T-helper 2 cell (primary cell): ENCODE measurements at places on chromosomes 7 and 10.

DNA sequence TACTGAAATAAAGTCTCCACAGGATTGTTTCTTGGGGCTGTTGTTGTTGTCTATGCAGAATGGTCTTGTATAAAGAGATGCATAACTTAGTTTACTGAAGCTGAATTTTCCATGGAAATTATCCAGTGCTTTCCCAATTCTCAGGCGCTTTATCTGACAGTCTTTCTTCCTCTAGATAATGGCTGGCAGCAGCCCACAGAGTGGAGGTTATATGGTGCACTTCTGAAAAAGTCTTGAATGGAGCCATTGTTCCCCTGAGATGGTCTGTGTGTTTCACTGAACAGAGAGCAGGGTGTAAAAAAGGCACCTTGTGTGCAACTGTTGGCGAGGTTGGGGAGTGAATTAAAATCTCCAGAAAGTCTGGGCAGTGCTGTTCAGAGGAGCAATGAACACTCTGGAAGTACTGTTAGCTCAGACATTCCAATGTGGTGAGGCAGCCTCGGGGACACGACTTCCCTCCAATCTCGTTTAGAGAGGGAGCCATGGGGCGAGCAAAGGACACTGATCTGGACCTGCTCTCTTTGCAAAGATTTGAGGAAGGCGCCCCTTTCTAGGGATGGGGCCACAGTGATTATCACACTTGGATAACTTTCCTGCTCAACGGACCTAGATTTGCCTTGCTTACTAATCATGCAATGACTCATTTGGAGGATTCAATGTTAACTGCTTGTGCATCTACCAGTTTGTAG, 2.0 kb upstream of the PLCE1 start:
- DNase-seq: no peak

DNA sequence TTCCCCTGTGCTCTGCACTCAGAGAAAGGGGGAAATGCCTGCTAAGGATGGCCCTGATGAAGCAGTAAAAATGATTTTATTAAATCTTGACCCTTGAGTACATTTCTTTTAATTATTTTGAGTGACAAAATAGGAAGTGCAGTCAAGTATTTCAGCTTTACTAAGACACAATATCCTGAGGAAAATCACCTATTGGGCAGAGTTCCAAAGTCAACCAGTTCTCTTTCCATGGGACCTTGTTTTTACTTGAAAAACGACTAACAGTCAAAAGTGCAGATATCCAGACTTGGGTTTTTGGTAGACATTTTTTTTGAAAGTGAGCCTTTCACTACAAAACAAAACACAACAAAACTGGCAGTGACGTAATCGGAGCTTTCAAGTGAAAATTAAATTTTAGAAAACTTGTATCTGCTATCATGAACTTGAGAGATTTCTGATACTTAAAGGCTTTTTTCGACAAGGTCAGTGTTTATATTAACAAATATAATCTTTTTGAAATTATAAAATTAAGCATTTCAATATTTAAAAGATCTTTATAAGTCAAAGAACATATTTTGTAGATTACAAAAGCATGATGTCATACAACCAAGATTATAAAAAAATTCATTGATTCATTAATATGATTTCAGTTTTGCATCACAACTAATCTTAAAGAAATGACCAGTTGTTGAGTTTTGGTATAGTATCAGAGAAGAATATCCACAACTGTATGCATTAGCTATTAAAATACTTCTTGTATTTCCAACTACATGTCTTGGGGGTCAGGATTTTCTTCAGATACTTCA, 513.8 kb upstream of the AKR1E2 start:
- no peak for DNase-seq

DNA sequence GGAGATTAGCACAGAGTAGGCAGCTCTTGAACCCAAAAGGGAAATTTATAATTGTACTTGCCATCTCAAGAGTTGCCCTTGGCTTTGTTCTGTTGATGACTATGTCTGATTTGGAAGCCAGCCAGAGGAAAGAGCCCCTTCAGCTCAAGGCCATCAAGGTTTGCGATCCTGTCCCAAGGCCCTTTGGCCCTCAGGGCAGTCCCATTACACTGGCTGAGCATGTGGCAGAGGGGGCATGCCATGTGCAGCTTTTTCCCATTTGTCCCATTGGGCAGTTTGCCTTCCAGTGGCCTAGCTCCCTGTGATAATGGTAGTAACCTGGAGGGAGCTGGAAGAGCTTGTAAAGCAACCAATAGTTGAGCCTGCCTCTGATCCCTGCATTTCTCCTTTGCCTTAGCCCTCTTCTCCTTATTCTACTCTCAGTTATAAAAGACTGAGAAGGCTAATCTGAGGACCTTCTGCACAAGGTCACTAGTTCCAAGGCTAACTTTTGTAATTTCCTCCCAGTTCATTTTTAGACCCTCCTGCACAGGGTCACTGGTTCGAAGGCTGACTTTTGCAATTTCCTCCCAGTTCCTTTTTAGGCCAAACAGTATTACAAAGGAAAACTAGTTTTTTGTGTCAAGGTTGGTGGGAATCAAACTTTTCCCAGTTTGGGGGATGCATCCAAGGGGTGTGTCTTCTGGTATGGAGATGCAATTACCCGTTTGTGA, 31.0 kb upstream of the ARHGAP12 start:
- DNase-seq: no peak

DNA sequence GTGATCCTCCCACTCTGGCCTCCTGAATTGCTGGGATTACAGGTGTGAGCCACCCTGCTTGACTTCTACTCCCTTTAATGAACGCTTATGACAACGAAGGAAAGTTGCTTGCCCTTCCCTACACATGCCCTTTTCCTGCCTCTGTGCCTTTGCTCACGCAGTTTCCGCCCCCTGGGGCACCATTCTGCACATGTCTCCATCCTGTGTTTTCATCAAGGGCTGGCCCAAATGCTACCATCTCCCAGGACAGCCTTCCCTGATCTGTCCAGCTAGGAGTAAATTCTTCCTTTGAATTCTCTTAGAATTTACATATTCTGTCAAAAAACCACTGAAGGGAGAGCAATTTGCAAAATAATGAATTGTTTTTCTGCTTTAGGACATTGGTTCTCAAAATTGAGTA, 50.0 kb upstream of the KMT2C start:
- DNase-seq: no peak

GRCh38 chr10:70753841-70754621, 31.1 kb downstream of the TBATA start:
- DNase-seq: no peak

- DNase-seq: no peak
Observed at GRCh38 chr10:77944519-77944918, 18.0 kb upstream of the DLG5 start.
